ENCODE measurements at places on chromosomes 1 and 21.
A peak's percentile ranks its signal among the peaks of the same experiment; 100 is the strongest.

GRCh38 chr1:158005224-158005623 lies 11.8 kb downstream of the KIRREL1 start:
- no peak for DNase-seq

DNA sequence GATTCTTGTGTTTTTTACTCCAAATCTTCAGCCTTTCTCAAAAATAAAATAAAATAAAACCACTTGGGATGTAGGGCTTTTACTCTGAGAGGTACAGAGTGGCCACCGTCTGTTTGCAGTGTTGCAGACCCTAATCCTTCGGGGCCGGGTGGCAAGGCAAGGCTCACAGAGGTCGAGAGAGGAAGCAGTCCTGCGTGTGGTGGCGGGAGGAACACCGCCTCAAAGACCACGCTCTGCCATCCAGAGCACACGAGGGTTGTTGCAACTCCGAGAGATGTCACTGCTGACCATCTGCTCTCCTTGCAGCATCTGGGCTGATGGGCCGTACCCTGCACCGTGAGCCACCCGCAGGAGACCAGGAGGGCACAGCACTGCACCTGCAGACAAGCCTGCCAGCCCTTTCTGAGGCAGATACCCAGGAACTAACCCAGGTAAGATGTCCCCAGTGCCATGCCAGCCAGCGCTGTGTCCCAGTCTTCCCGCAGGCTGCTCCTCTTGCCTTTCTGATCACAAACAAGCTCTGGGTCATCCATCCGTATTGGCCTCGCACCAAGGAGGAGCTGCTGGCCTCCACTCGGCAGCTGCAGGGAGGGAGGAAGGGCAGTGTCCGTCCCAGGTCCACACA lies 31.5 kb downstream of the SNAP47 start:
- no peak for DNase-seq

DNA sequence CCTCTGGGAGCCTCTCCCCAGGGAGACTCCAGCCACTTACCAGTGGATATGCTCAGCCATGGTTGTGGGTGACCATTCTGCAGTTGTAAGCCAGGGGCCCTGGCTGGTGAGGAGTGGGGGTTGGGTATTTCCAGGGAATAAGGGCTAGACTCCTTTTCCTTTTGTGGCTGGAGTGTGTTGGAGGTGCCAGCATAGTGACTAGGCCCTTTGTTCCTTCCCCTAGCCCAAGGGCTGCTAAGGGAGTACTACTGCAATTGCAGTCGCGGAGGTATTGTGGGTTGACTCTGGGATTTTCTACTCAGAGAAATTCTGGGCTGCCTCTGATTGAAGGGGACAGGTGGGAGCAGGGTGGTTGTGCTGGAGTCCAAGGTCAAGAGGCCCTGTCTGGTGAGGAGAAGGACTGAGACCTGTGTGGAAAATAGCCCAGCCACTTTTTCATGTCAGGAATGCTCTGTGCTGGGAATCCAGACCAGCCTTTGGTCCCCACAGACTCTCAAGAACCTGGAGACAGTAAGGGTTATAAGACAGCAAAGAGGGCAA lies 43.1 kb downstream of the MROH9 start:
- no peak for DNase-seq

- DNase-seq, result no peak
Measured at GRCh38 chr1:171716616-171717015, 25.2 kb downstream of the VAMP4 start.

DNA sequence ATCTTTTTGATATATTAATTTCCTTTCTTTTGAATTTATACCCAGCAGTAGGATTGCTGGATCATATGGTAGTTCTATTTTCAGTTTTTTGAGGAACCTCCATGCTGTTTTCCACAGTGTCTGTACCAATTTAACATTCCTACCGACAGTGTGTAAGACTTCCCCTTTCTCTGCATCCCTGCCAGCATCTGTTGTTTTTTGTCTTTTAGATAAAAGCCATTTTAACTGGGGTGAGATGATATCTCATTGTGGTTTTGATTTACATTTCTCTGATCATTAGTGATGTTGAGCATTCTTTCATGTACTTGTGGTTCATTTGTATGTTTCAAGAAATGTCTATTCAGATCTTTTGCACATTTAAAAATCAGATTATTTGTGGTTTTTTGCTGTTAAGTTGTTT lies 62.4 kb upstream of the STUM start:
- no peak for DNase-seq

DNA sequence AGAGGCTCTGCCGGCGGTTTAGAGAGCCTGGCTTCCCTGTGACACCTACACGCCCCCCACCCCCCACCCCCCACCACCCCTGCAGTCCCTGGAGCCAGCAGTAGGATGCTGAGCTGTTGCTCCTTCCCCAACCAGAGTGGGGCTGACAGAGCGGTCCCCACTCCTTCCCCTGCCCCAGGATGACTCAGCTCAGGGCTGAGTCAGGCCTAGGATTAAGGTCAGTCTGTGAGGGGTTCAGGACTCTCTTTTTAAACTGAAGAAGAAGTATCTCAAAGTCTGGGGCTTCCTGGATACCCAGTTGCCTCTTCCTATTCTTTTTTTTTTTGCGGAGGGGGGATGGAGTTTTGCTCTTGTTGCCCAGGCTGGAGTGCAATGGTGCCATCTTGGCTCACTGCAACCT lies 19.1 kb downstream of the DMBX1 start:
- no peak for DNase-seq

- DNase-seq, result no peak
Measured at GRCh38 chr1:112702067-112702395, 4.9 kb downstream of the RHOC start.

- DNase-seq, result no peak
Measured at GRCh38 chr1:228960705-228961104, 225.4 kb downstream of the RHOU start.

GRCh38 chr1:180863158-180863775 lies 49.4 kb upstream of the KIAA1614 start:
- DNase-seq, result peak; percentile 74

DNA sequence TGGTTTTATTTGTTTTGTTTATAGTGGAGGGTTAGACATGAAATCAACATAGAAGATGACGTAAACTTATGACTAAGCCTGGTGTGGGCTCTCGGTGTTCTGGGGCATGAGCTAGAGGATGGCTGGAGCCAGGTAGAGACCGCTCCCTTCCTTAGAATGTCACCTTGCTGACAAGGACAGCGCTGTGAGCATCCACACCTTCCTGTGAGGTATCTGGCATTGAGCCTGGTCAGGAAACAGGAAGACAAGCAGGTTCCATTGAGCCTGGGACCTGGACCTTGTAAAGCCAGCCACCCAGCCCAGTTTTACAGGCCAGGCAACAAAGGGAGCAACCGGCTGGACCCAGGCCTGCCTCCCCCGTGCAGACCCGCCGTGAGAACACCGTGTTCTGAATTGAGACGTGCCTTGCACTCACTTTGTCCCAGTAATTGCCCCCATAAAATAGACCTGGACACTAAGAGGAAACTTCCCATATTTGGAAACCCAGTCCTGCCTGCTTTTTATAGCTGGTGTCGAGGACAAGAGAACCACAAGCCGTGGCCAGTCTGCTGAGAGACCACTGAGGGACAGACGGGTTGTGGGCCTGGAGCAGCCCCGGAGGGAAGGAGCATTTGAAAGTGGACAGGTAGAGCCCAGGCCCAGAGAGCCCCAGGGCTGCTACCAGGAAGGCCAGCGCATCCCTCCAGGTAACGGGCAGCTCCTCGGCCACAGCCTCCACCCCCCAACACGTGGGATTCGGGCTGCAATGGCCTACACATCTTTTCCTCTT lies 78.0 kb downstream of the PDE9A start:
- no peak for DNase-seq

DNA sequence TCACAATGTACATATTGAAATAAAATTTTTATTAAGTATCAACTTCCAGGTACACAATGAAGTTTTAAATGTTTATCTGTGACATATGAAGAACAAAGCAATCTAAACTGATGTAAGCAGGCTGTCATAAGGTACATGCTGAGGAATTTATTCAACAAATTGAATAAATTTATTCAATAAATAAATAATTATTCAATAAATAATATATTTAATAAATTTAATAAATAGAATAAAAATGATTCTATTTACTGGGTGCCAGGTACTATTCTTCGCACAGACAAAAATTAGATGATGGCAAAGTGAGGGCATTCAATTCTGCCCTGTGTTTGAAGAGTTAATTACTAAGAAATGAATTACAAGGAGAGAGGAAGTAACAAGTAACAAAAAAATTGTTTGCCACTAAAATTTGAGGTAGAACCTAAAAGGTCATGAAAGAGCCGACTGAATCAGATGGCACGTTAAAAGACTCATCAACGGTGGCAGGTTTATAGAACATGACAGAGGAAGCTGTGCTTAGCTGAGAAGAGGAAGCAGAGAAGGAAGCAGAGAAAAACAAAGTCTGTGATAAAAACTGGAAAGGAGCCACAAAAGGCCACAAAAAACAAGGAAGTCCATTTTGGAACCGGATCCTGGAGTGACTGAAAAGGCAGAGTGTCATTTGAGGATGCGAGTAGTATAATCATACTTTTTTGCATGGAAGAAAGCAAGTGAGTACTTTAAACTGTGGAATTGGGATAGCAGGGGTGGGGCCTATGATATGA lies 2.2 kb upstream of the USP24 start:
- peak; percentile 89 for DNase-seq

- DNase-seq, result no peak
Measured at GRCh38 chr1:225597926-225598575, 54.9 kb downstream of the ENAH start.
